ENCODE measurements at places on chromosomes 1 and 21.
A peak's percentile ranks its signal among the peaks of the same experiment; 100 is the strongest.

DNA sequence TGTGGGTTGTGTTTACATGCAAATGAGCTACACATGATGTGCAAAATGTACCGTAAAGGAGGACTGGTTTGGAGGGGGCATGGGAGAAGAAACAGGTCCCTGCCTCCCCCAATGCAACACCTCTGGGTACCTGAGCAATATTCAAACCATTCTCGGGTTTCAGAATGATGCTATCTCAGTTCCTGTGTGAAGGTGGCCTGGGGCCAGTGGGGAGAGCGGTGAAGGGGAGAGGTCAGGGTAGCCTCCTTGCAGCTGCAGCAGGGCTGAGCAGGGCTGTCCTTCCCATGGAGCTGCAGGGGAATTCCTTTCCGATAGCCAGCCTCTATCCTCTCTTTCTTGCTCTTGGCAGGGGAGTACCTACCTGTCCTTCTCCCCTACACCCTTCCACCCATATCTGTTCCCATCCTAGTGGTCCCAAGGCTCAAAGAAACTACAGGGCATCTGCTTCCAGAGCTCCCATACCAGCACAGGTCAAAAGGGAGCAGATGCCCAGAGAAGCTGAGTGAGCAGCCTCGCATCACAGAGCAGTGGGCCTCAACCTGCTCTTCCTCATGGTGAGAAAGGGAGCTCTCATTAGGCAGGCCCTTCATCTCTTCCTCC, 11.9 kb downstream of the MEF2D start:
- DNase-seq, result no peak

- peak; percentile 18 for DNase-seq
Measured at GRCh38 chr1:244654108-244655038, 1.4 kb downstream of the DESI2 start.

- DNase-seq, result no peak
Measured at GRCh38 chr1:18932879-18933278, 23.6 kb downstream of the IFFO2 start.

GRCh38 chr1:175683491-175684298, 59.7 kb downstream of the TNR start:
- no peak for DNase-seq

DNA sequence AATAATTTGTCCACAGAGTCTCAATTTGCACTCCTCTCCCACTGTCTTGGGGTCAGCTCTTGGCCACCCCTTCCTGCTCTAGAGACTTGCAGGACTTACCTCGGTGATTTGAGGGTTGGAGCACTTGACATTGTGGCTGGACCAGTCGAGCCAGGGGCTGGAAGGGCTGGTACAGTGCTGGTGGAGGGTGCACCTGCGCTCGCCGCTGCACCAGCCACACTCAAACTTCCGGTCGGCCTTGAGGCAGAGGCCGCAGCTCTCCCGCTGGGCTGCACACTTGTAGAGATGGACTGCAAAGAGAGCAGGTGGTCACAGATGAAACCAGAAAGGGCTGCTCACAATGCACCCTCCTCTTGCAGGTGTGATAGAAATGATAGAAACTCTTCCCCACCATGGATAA, 165.0 kb downstream of the PLXNA2 start:
- DNase-seq, result no peak

GRCh38 chr1:244381878-244382565, 69.7 kb downstream of the ADSS2 start:
- peak; percentile 81 for DNase-seq

- peak; percentile 94 for DNase-seq
Measured at GRCh38 chr1:168121401-168122011, 15.2 kb downstream of the GPR161 start.

DNA sequence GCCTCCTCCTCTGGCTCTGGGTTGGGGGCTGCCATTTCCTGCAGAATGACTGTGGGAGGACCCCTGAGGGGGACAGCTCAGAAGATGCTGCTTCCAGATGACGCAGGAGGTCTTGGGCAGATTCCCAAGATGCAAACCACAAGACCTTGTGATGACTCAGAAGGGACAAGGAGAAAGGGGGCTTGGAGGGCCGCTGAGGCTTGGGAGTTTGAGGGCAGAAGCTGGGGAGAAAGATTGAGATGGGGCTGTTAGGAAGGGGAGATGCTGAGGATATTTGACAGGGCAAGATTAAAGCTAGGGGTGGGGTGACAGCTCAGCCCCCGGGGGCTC, 7.5 kb downstream of the PTPRU start:
- DNase-seq, result peak; percentile 96

GRCh38 chr1:38030596-38031512, 15.7 kb downstream of the POU3F1 start:
- DNase-seq, result no peak

DNA sequence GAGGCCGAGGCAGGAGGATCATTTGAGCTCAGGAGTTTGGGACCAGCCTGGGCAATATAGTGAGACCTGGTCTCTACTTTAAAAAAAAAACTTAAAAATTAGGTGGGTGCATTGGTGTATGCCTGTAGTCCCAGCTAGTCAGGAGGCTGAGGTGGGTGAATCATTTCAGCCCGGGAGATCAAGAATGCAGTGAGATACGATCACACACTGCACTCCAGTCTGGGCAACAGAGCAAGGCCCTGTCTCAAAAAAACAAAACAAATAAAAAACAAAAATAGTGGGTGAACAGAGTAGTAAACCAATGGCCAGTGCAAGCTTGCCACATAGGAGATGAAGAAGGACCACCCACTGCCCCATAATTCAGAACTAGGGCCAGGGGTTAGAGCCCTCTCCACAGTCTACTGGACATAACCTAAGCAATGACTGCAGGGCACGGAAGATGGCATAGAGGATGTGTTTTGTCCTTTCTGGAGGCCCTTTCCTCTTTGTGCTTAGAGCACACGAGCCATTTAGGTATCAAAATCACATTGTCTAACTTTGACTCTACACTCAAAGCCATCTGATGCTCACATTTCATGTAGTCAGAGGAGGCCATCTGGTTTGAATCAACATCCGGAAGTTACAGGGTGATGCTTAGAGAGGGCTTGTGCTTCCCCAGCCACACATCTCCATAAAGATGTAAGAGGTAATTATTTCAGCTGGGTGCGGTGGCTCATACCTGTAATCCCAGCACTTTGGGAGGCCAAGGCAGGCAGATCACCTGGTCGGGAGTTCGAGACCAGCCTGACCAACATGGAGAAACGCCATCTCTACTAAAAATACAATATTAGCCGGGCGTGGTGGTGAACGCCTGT, 12.6 kb downstream of the CD2 start:
- DNase-seq, result peak; percentile 71

- peak; percentile 68 for DNase-seq
Measured at GRCh38 chr21:29481081-29481480, 182.4 kb downstream of the BACH1 start.

DNA sequence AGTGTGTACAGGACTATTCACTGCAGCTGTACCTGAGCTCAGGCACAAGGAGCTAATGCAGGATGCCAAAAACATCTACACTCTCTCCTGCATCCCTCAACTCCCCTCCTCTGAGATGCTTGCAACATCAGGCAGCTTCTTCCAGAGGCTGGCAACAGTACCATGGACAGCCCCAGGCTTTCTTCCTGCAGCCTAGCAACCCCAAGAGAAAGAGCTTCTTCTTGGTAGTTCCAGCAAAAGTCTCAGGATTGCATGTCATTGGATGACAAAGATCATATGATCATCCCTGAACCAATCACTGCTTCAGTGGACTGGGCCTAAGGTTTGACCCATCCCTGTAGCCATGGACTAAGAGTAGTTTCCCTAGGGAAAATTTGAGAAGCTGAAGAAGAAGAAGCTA, 46.7 kb downstream of the CAMK2N1 start:
- peak; percentile 26 for DNase-seq

GRCh38 chr1:247390116-247390791, 25.7 kb upstream of the NLRP3 start:
- peak; percentile 61 for DNase-seq

- no peak for DNase-seq
Measured at GRCh38 chr21:40658311-40658710, 188.6 kb downstream of the DSCAM start.

- DNase-seq, result peak; percentile 96
Measured at GRCh38 chr1:201791779-201792173, 37.2 kb upstream of the IPO9 start.

GRCh38 chr1:192266645-192267044, 50.1 kb upstream of the RGS21 start:
- DNase-seq, result no peak

GRCh38 chr1:111907321-111907720, 82.1 kb downstream of the KCND3 start:
- DNase-seq, result no peak

DNA sequence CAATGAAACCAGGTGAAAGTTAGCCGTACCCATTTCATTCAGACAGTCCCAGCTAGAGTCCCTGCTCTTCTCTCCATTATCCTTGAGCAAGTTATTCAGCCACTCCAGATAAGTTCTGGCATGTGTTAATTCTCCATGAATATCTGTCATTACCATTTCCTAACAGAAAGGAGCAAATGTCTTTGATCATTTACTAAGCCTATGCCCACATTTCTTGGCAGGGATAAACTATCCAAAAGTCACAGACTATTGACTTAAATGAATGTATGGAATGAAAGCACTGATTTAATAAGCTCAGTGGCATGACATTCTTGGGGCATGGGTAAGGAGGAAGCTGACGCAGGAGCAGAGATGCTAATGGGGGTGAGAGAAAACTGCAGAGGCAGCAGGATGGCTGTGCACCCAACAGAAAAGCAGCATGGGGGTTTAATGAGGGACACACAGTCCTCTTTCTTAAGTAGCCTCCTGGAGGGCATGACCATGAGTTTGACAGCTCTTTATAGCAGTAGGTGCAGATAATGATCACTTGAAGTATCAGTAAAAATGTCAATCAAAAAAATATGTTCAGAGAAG, 17.6 kb upstream of the DHCR24 start:
- peak; percentile 94 for DNase-seq

DNA sequence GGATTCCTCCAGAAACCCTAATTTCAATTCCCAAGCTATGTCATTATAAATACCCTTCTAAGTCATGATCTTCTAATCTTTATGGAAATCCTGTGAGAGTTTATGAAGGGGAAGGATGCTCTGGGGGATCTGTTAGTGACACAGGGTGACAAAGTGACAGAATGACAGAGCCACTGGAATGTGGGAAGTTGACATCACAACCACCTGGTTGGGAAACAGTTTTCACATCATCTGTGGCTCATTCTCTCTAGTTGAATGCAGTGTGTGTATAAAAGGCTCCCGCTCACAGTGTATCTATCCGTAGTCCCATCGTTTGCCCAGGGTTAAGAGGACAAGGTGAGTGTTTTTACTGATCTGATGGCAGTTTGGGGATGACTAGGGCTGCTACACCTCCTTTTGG, at the start of gene LCE7A:
Gene LCE7A (plus strand): TSS at position 301 of the 400 bp plus-strand sequence. CDS start 702 bp downstream, outside the sequence.
- no peak for DNase-seq

- DNase-seq, result no peak
Measured at GRCh38 chr1:55045430-55045829, 6.1 kb downstream of the PCSK9 start.

- DNase-seq, result peak; percentile 5
Measured at GRCh38 chr1:67194209-67194863, 28.1 kb downstream of the IL23R start.

DNA sequence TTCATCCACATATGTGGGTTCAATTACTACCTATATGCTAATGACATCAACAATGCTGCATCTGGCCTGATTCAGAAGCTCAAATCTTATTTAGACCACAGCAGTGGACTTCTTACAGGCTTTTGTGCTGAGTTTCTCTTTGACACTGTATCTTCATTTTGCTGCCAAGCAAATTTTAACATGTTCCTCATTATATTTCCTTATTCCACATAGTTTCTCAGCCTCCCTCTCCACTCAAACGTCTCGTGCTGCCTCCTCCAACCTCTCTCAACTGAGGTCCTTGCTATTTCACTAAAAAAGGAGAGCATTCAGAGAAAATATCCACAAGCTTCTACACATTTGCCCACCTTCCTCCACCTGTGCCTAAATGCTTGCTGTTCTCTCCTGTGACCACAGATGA, 6.5 kb downstream of the TDRKH start:
- DNase-seq, result no peak

- no peak for DNase-seq
Measured at GRCh38 chr1:30962609-30963508, 54.3 kb upstream of the SDC3 start.

DNA sequence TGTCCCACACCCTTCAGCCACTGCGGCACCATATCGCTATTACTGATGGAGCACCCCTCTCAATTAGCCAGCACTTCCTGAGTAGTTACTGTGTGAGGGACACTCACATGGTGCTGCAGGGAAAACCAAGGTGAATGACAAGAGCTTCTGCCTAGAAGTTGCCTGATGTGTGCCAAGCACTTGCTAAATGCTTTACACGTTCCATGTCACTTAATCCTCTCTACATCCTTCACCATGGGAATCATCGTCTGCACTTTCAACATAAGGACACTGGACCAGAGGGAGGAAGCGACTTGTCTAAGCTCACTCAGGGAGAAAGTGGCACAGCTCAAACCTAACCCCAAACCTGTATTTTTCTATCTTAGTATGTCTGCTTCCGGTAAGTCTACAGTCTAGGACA, 344.8 kb downstream of the SIPA1L2 start:
- no peak for DNase-seq

- DNase-seq, result no peak
Measured at GRCh38 chr21:32690085-32690484, 37.7 kb downstream of the SYNJ1 start.

DNA sequence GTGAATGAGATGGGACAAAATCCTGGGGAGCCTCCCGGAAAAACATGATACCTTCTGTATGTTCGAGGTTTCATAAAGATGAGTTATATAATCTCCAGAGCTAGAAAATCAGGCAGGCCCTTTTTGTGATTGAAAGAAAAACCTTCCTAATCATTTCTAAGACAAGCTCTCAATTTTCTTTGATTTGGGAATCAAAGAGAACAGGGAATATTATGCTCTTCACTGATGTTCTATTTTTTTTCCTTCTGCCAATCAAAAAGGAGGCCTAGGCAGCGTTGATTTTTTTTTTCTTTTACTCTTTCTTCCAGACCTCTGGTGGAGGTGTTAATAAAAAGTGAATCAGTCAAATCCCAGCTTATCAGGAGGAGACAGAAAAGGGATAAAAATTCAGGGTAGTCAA, 34.5 kb downstream of the DIRAS3 start:
- DNase-seq, result no peak

DNA sequence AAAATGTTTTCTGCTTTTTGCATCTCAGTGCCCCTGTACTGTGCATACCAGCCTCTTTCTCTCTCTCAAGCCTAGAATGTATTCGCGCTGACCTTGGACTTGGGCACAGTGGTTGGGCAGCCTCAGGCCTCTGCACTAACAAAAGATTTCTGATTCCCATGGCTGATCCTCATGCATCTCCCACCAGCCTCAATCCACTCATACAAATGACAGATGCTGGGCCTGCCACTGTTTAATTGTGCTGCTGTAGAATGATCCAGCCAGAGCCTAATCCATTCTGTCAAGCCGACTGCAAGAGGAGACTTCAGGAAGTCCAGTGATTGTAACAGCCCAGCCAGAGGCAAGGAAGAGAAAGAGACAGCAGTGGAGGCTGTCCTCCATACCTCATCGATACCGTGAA, 180.8 kb downstream of the ASTN1 start:
- DNase-seq, result no peak

- DNase-seq, result no peak
Measured at GRCh38 chr1:10538646-10539355, 64.1 kb downstream of the PEX14 start.

GRCh38 chr1:74713849-74714248, 19.0 kb downstream of the CRYZ start:
- no peak for DNase-seq

GRCh38 chr1:198889749-198890148, 250.9 kb downstream of the PTPRC start:
- DNase-seq, result no peak
